ENCODE measurements at places on chromosomes 11 and 22. TPM values are rescaled to one million over a fixed set of nuclear protein-coding genes. Genes with fewer than 3 reads are reported as not detected.

- H3K27ac ChIP-seq = no peak overlapping the region
- H3K4me3 ChIP-seq = no peak overlapping the region
- peaks cover 31% of the 10 kb centered on the region for H3K4me1 ChIP-seq
- ATAC-seq = no peak
- H3K27me3 ChIP-seq = no peaks in the 10 kb centered on the region
- peaks cover 86% of the 10 kb centered on the region for H3K36me3 ChIP-seq
These were observed 12.7 kb upstream of the CNTF start for GRCh38 chr11:58609723-58610122.

DNA sequence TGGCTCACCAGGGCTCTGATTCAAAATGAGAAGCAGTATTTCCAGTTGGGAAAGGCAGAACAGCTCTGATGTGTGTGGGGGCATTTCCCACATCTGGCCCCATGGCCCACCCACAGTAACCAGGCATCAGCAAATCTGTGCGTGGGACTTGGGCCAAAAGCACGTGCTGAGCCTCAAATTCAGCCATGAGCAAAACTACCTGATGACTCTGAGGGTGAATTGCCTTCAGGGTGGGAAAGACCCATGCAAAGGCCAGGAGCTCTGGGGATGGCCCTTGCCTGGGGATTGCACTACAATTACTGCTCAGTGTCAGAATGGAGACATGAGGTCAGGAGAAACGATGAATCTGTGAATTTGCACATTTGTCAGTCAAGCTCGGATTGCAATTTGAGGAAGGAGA lies 20.9 kb downstream of the TP53AIP1 start:
- peaks cover 10% of the 10 kb centered on the region for H3K27me3 ChIP-seq
- H3K4me3 ChIP-seq = no peak overlapping the region
- H3K27ac ChIP-seq = no peak overlapping the region
- no peaks in the 10 kb centered on the region for H3K4me1 ChIP-seq

DNA sequence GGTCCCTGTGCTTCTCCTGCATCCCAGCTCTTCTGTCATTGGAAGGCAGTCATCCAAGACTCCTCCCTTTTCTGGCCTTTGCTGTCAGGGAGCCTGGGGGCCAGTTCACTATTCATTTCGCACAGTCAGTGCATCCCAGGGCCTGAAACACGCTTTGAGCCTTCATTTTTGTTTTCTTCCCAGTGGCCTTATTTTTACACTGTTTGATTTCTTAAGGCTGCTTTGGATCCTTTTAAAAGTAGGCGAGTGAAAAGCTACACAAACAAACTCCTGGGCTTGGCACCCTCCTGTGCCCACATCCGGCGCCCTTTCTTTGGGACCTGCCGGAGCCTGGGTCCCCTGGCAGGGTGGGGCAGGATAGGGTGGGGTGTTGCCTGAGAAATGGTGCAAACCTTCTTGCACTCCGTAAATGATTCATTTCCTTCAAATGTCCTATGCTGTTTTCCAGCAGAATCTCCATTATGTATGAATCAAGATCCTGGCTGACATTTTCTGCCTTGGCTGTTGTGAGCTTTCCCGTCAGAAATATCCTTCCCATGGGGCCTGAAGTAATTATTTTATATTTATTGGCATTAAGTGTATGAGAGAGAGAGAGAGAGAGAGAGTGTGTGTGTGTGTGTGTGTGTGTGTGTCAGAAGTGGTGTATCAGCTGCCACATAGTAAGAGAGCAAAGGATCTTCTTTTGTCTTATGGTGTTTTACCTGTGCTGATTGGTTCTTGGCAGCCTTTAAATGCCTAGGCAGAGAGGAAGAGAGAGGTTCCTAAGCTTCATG lies 45.6 kb downstream of the BCR start:
- H3K4me1 ChIP-seq = peaks cover 43% of the 10 kb centered on the region
- peak overlapping the region; percentile 81 for H3K27ac ChIP-seq
- peak overlapping the region; percentile 55 for H3K4me3 ChIP-seq
- no peaks in the 10 kb centered on the region for H3K27me3 ChIP-seq
- H3K36me3 ChIP-seq = peaks cover 12% of the 10 kb centered on the region
- ATAC-seq = peak; percentile 76

The RNF26 gene
- total RNA-seq = 23.7 TPM

Measured in activated T-helper 17 cell treated with anti-CD3 and anti-CD28 coated beads, Interleukin-2, amount 50 U/mL, for 72 hours (primary cell).